ENCODE measurements at places on chromosomes 13 and 19. TPM values are rescaled to one million over a fixed set of nuclear protein-coding genes. Genes with fewer than 3 reads are reported as not detected.
A peak's percentile ranks its signal among the peaks of the same experiment; 100 is the strongest.

DNA sequence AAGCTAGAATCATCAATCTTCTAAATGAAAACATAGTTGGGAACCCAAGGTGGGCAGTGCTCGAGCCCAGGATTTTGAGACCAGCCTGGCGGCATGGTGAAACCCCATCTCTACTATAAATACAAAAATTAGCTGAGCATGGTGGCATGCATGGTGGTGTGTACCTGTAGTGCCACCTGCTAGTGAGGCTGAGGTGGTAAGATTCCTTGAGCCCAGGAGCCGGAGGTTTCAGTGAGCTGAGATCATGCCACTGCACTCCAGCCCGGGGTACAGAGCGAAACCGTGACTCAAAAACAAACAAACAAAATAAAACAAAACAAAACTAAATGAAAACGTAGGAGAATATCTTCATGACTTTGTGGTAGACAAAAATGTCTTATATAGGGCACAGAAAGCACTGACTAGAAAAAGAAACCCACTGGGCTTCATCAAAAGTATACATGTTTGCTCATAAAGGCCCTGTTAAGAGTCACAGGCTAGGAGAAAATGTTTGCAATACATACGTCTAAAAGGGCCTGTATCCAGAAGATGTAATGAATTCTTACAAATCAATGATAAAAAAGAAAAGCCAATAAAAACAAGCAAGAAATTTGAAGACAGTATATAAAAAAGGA lies 353.6 kb downstream of the FGF9 start:
- H3K4me1 ChIP-seq = no peaks in the 10 kb centered on the region
- H3K36me3 ChIP-seq = no peaks in the 10 kb centered on the region
- DNase-seq = no peak
- no peaks in the 10 kb centered on the region for H3K27me3 ChIP-seq
- H3K27ac ChIP-seq = no peak overlapping the region
- H3K4me3 ChIP-seq = no peak overlapping the region

- H3K4me1 ChIP-seq = peaks cover 17% of the 10 kb centered on the region
- no peak overlapping the region for H3K27ac ChIP-seq
- peaks cover 7% of the 10 kb centered on the region for H3K36me3 ChIP-seq
- DNase-seq = no peak
- H3K4me3 ChIP-seq = no peak overlapping the region
These were observed 4.3 kb upstream of the PTGER1 start for GRCh38 chr19:14479309-14479974.

- peaks cover 14% of the 10 kb centered on the region for H3K4me1 ChIP-seq
- no peak for DNase-seq
- H3K27ac ChIP-seq = no peak overlapping the region
- no peaks in the 10 kb centered on the region for H3K27me3 ChIP-seq
- H3K4me3 ChIP-seq = no peak overlapping the region
These were observed 24.9 kb downstream of the CCDC8 start for GRCh38 chr19:46388311-46389095.

CLEC17A gene
- total RNA-seq = not detected

- DNase-seq = no peak
- no peaks in the 10 kb centered on the region for H3K36me3 ChIP-seq
- H3K27ac ChIP-seq = no peak overlapping the region
- H3K27me3 ChIP-seq = no peaks in the 10 kb centered on the region
- H3K4me1 ChIP-seq = peaks cover 4% of the 10 kb centered on the region
- H3K4me3 ChIP-seq = no peak overlapping the region
These were observed 3.0 kb downstream of the GTPBP3 start for GRCh38 chr19:17340302-17340870.

DNA sequence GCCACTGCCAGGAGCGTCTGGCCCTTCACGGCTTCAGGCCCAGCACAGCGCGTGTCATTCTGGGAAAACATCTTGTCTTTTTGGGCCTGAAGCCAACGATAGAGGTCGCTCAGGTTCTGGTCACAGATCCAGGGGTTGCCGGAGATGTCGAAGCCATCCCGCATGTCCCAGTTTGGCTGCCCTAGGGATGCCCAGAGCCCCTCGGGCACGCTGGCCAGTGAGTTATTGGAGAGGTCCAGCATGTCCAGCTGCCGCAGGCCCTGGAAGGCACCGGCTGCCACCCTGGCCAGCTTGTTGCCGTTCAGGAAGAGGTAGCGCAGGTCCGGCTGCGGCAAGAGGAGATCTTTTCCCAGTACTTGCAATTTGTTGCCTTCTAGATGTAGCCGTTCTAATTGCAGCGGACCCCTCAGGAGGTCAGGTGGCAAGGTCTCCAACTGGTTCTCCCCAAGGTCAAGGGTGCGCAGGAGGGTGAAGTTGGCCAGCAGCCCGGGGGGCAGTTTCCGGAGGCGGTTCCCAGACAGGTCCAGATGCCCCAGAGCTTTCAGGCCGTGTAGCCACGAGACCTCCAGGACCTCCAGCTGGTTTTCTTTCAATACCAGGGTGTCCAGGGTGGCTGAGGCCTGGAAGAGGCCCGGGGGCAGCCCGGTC lies 1.8 kb downstream of the LRG1 start:
- no peaks in the 10 kb centered on the region for H3K36me3 ChIP-seq
- H3K4me1 ChIP-seq = peaks cover 7% of the 10 kb centered on the region
- H3K4me3 ChIP-seq = no peak overlapping the region

ZNF177 gene
- 10.6 TPM for total RNA-seq

PCDH9 gene
- total RNA-seq = 12.8 TPM

DNA sequence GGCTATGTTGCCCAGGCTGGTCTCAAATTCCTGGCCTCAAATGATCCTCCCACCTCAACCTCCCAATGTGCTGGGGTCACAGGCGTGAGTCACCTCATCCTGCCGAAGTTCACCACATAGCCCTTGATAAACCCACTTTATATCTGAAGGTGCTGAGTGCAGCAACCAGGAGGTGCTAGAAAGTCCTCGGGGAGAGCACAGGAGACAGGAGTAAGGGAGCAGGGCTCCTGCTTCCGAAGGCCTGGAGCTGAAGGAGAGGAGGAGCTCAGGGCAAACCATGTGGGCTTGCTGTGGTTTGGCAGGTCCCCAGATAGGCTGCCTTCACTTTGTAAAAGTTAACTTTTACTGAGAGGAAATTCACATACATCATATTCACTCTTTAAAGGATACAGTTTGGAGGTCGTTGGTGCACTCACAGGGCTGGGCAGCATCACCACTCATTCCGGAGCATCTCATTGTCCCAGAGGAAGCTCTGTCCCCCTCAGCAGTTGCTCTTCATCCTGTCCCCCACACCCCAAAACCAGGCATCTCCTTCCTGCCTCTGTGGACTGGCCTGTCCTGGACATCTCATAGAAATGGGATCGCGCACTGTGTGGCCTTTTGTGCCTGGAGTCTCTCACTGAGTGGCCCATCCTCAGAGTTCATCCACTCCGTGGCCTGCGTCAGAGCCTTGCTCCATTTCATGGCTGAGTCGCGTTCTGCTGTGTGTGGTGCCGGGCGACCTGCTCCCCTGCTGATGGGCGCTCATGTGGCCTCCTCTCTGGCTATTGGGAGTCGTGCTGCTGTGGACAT lies 49.5 kb downstream of the KDM4B start:
- no peaks in the 10 kb centered on the region for H3K4me1 ChIP-seq
- no peak overlapping the region for H3K27ac ChIP-seq
- H3K4me3 ChIP-seq = no peak overlapping the region
- DNase-seq = no peak
- H3K36me3 ChIP-seq = peaks cover 7% of the 10 kb centered on the region
- no peaks in the 10 kb centered on the region for H3K27me3 ChIP-seq

- peaks cover 12% of the 10 kb centered on the region for H3K4me1 ChIP-seq
- peaks cover 10% of the 10 kb centered on the region for H3K27me3 ChIP-seq
- peak; percentile 76 for DNase-seq
- H3K4me3 ChIP-seq = no peak overlapping the region
- no peaks in the 10 kb centered on the region for H3K36me3 ChIP-seq
- H3K27ac ChIP-seq = no peak overlapping the region
These were observed 746.6 kb downstream of the UQCRFS1 start for GRCh38 chr19:28466107-28467045.

TMEM255B gene
- 1.9 TPM for total RNA-seq

- no peak overlapping the region for H3K27ac ChIP-seq
- no peak overlapping the region for H3K4me3 ChIP-seq
- no peaks in the 10 kb centered on the region for H3K36me3 ChIP-seq
- no peak for DNase-seq
- no peaks in the 10 kb centered on the region for H3K27me3 ChIP-seq
- no peaks in the 10 kb centered on the region for H3K4me1 ChIP-seq
These were observed 59.3 kb upstream of the WDFY2 start for GRCh38 chr13:51524829-51525566.

GRCh38 chr19:11181488-11181887 lies 15.9 kb downstream of the KANK2 start:
- H3K27me3 ChIP-seq = no peaks in the 10 kb centered on the region
- peaks cover 15% of the 10 kb centered on the region for H3K36me3 ChIP-seq
- DNase-seq = no peak
- H3K4me3 ChIP-seq = no peak overlapping the region
- H3K27ac ChIP-seq = no peak overlapping the region

GRCh38 chr19:46579361-46579879 lies 21.7 kb upstream of the CALM3 start:
- peaks cover 6% of the 10 kb centered on the region for H3K4me1 ChIP-seq
- no peaks in the 10 kb centered on the region for H3K36me3 ChIP-seq

GRCh38 chr19:55581145-55581822 lies 636 bp upstream of the ZNF579 start:
- no peaks in the 10 kb centered on the region for H3K27me3 ChIP-seq

DNA sequence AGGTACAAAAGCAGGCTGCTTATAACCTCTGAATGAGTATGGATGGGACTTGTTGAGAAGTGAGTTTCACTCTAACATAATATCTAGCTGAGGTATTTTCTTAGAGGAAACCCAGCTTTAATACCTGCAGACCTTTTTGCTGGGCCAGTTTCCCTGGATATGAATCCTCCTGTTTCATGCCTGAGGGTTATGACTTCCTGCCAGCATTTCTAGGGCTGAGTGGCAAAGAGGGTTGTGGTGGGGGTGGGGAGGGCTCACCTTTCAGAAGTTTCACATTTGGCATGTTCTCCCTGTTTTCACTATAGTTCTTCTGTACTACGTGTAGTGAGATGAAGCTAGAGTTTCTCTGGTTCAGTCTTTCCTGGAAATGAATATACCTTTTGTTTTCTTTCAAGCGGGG lies 73.7 kb downstream of the LACC1 start:
- H3K27me3 ChIP-seq = no peaks in the 10 kb centered on the region
- H3K4me1 ChIP-seq = peaks cover 4% of the 10 kb centered on the region
- no peaks in the 10 kb centered on the region for H3K36me3 ChIP-seq
- DNase-seq = no peak

SOX21 gene
- total RNA-seq = 11.4 TPM

NCAN gene
- total RNA-seq = 0.80 TPM

DNA sequence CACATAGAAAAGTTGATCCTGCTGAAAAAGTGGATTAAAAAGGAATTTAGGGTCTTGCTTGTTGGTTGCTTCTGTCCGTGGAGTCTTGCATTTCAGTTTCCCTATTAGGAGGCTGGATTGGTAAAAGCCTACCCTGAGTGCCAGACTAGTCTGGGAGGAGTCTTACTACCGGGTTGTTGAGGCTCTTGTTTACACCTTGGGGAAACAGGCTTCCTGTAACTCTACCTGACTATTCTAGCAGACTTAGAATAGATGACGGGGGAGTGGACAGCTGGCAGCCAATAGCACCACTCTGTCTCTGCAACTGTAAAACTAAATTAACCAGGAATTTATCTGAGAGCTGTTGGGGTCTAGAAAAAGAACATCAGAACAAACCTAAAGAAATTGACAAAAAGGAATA lies 11.3 kb upstream of the MPHOSPH8 start:
- no peaks in the 10 kb centered on the region for H3K4me1 ChIP-seq
- H3K27me3 ChIP-seq = no peaks in the 10 kb centered on the region
- H3K27ac ChIP-seq = no peak overlapping the region
- no peak for DNase-seq

DNA sequence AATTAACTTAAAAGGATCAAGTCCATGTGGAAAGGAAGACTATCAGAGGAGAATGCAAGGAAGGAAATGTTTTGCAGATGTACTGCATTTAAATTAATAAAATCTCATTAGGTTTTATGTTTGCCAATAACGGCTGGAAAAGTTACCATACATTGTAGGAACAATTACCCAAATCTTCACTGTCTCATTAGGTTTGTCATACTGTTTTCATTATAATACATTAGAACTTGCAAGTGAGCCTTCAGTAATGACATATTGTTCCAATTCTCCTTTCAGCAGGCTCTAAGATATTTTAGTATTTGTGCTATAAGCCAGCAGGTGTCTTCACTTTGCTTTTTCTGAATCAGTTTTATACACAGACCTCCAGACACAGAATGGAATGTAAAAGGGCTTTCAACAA lies 661.6 kb upstream of the KLHL1 start:
- DNase-seq = no peak
- H3K4me1 ChIP-seq = no peaks in the 10 kb centered on the region
- no peaks in the 10 kb centered on the region for H3K27me3 ChIP-seq
- H3K36me3 ChIP-seq = no peaks in the 10 kb centered on the region

EPSTI1 gene
- 7.9 TPM for total RNA-seq

ZNF565 gene
- 5.6 TPM for total RNA-seq

GRCh38 chr13:46324976-46325375 lies 62.1 kb downstream of the RUBCNL start:
- H3K27me3 ChIP-seq = peaks cover 9% of the 10 kb centered on the region
- no peak for DNase-seq
- no peak overlapping the region for H3K4me3 ChIP-seq
- H3K36me3 ChIP-seq = no peaks in the 10 kb centered on the region
- H3K27ac ChIP-seq = no peak overlapping the region

- H3K4me3 ChIP-seq = no peak overlapping the region
- no peak for DNase-seq
These were observed 84.3 kb downstream of the PCCA start for GRCh38 chr13:100173203-100173602.

DNA sequence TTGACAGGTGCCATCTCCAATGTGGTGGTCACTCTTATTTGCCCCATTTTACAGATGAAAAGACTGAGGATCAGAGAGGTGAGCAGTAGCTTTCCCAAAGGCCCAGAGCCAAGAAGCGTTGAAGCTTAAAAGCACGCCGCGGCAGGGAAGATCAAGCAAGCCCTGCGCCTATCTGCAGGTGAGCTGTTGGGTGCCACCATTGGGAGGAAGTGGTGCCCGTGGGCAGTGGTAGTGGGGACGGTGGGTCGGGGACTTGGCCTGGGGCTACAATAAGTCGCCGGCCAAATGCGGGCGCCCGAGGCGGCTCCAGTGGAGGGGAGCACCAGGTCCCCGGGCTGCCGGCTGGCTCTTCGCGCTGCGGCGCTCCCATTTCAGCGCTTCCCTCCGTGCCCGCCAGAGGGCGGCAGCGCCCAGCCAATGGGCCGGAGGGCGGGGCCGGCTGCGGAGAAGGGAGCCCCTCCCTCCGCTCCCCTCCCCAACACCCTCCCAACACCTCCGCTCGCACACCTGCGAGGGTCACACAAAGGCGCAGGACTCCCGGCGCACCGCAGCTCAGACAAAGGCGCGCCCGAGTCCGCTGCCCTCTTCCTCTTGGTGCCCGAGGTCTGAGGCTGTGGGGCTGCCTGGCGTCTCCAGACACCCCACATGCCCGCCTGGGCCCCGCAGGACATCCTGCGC lies 744 bp upstream of the POU2F2 start:
- no peaks in the 10 kb centered on the region for H3K4me1 ChIP-seq
- peak; percentile 81 for DNase-seq
- H3K27me3 ChIP-seq = peaks cover 78% of the 10 kb centered on the region
- no peak overlapping the region for H3K27ac ChIP-seq
- H3K36me3 ChIP-seq = no peaks in the 10 kb centered on the region
- H3K4me3 ChIP-seq = peak overlapping the region; percentile 45

CDC42EP5 gene
- 16.1 TPM for total RNA-seq

CYP4F11 gene
- not detected for total RNA-seq

ZC3H13 gene
- 34.7 TPM for total RNA-seq

All from type B pancreatic cell (in vitro differentiated cells).